Urinary bladder (tissue), 4 donors: ENCODE measurements at places on chromosomes 12 and 14. TPM values are rescaled to one million over a fixed set of nuclear protein-coding genes. Genes with fewer than 3 reads are reported as not detected.

- no peak for DNase-seq
Measured at GRCh38 chr12:1184402-1184801, 193.4 kb downstream of the ERC1 start.

DNA sequence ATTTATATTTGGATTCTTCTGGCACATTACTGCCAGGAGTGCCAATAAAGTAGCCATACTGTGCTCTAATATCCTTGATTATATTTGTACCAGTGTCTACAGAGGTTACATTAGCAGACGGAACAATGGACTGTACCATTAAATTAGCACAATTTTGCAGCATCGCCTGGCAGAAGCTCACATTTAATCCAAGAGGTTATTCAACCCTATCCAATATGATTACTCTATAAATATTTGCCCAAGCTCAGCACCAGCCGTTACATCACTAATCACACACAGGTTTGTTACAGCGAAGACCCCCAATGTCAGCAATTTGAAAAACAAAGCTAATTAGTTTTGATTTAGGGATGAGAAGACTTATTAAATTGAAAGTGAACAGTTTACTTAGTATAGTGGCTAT, 16.9 kb upstream of the MGST1 start:
- DNase-seq = no peak

DNA sequence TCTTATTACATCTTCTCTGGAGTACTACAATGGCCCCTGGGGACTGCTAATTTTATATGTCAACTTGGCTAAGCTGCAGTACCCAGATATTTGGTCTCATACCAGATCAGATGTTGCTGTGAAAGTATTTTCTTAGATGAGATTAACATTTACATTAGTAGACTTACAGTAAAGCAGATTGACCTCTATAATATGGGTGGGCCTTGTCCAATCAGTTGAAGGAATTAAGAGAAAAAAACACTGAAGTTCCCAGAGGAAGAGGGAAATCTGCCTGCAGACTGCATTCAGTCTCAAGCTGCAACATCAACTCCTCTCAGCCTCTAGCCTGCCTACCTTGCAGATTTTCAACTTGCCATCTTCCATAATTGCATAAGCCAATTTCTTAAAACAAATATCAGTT, 430.1 kb downstream of the MED13L start:
- DNase-seq = no peak

DNA sequence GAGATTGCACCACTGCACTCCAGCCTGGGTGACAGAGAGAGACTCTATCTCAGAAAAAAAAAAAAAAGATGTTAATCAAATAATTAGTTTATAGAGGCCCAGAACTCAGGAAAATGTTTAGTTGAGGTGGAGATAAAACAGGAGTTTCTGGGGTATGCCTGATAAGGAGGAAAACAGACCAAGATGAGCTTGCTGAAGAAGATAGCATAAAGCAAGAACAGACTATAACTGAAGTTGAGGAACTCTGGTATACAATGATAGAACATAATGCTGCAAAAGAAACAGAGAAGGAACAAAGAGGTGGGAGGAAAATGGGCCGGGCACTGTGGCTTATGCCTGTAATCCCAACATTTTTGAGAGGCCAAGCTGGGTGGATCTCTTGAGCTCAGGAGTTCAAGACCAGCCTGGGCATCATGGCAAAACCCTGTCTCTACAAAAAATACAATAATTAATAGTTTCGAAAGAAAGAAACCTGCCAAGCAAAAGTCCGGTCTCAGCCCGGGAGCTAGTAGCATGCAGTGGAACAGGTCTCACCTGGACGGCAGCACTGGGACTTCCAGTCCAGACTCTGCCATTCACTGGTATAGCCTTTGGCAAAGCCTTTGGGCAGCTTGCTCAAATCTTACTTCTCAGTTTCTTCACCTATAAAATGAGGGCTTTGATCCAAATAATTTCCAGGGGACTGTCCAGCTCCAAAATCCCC, 25.4 kb downstream of the SLC35E3 start:
- DNase-seq = no peak

DNA sequence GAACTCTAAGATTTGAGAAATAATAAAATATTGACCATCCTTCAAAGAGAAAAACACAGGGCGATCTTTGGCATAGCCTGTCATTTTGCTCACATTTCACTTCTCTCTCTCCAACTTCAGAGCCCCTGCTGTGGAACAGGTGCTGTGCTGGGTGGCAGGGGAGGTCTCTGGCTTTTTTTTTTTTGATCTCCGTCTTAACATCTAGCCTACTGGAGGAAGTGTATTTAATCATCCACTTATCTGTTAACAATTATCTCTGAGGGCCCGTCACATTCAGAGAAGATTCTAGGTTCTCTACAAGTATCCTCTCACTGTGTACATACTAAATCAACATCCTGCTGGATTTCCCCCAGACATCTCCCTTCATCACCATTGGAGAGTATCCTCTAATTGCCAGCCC, 34.1 kb downstream of the CHST11 start:
- DNase-seq = no peak

DNA sequence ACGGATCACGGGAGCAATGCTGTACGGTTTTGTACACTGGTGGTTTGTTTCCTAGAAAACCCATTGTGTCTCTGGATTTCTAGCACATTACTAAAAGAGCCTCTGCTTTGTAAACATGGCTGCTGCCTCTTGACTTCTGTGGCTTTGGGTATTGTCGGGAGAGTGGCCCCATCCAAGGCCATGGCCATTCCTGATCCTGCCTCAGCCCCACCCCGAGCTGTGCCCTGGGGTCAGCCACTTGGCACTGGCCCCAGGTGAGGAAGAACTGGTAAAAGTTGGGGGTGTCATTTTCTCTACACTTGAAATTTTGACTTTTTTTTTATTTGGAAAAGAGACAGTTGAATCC, 36.5 kb downstream of the SLC8B1 start:
- no peak for DNase-seq

TRHDE gene
- total RNA-seq = 21.4 TPM

GRCh38 chr14:99384450-99385417, 95.9 kb downstream of the SETD3 start:
- no peak for DNase-seq

DNA sequence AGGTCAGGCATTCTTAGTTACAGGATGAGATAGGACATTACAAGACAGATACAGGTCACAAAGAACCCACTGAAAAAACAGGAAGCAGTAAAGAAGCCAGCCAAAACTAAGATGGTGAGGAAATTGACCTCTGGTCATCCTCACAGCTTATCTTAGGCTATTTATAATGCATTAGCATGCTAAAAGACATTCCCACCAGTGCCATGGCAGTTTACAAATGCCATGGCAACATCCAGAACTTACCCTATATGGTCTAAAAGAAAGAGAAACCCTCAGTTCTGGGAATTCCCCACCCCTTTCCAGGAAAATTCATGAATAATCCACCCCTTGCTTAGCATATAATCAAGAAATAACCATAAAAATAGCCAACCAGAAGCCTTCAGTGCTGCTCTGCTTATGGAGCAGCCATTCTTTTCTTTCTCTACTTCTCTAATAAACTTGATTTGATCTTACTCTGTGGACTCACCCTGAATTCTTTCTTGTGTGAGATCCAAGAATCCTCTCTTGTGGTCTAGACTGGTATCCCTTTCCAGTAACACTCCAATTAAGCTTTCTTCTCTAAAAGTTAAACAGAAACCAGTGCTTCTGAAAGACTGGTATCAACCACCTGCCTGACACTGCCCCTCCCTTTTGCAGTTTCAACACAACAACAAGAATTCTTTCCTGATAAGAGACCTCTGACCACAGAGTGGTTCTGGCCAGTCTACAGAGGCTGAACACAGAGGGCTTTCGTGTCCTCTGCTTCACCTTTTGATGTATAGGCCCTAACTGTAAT, 86.9 kb downstream of the BCAT1 start:
- DNase-seq = no peak

DNA sequence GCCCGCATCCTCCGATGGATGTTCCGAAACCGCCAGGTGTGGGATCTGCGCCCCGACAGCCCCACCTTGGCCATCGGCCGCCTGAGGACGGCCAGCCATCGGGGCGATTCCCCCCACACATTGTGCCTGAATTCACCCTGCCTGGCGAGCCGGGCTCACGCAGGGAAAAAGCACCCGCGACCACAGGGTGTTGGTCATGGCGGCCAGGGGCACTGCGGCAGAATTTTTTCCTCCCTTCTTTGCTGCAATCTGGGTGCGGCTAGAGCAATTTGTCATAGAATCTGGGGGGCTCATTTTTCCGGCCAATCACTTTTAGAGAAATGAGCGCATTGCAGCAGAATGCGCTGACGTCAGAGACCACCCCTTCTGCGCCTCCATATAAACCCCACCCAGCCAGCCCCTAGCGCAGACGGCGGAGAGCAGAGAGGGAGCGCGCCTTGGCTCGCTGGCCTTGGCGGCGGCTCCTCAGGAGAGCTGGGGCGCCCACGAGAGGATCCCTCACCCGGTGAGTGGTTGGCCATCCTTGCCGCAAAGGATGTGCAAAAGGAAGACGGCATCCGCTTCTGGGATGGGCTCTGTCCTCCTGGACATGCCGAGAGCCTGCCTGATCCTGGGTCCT, at the start of gene MEG3:
Gene MEG3 (plus strand): TSS at position 406 of the 619 bp plus-strand sequence.
- DNase-seq = no peak

- no peak for DNase-seq
Measured at GRCh38 chr12:131091976-131092691, 138.4 kb downstream of the ADGRD1 start.

GRCh38 chr14:90641615-90642243, 174.5 kb downstream of the TTC7B start:
- no peak for DNase-seq

DNA sequence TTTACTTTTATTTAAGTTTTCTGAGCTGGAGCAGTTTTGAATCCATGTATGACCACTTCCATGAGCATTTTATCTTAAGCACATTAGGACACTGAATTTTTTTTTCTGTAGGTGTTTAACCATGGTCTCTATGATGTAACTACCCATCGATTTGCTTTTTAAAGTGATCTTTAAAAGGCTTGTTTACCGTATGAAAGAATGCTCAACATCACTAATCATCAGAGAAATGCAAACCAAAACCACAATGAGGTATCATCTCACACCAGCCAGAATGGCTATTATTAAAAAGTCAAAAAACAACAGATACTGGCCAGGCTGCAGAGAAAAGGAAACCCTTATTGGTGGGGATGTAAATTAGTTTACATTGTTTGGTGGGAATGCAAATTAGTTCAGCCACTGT, 23.0 kb downstream of the GLRX5 start:
- DNase-seq = no peak

GRCh38 chr14:62364161-62364560, 601.9 kb downstream of the SNAPC1 start:
- DNase-seq = no peak

DNA sequence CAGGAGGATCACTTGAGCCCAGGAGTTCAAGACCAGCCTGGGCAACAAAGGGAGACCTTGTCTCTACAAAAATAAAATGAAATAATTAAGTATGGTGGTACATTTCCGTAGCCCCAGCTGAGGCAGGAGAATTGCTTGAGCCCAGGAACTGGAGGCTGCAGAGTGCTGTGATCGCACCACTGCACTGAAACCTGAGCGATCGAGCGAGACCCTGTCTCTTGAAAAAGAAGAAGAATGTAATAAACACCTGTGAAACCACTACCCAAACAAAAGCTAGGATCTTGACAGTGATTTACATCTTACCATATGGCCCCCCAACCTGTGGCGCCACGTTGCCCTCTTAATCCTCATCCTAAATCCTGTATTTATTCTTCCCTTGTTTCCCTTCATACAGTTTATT, 5.7 kb upstream of the DTX1 start:
- DNase-seq = no peak

SDS gene
- total RNA-seq = not detected

DNA sequence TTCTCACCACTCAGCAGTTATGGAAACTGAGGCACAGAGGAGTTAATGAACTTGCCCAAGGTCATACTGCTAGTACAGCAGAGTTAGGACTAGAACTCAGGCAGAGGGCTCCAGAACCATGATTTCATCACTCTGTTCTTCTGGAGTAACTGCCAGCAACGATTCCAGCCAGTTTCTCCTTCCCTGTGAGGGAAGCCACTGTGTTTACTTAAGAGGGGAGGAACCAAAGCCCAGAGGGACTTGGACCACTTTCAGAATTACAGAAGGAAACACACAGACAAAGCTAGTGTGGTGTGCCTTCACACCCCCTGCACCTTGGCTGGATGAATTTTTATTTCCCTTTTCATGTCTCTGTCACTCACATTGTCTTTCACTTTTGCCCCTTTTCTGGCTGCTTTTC, 398.2 kb downstream of the DPF3 start:
- no peak for DNase-seq
